ENCODE measurements at places on chromosomes 13 and 19.

DNA sequence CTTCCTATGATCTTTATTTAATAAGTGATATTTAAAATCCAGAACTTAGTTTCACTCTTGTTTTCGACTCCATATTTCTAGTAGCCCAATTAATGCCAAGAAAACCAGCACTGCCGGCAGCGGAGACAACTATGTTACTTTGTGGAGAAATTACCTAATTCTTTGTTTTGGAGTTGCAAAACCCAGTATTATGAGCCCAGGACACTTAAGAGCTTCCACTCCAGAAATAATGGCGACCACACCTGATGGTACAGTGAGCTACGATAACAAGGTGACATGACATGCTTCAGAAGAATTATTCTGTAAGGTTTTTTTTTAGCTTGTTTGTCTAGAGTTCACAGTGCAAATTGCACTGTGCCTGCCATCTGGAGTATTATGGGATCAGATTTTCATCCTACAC is 136.4 kb downstream of the ZAR1L start:
- DNase-seq: no peak

GRCh38 chr19:31140717-31141116 is 208.5 kb downstream of the TSHZ3 start:
- DNase-seq: no peak

- peak; percentile 26 for DNase-seq
Measured at GRCh38 chr19:39679056-39679790, 23.5 kb downstream of the LGALS16 start.

- DNase-seq: no peak
Measured at GRCh38 chr13:101272886-101273285, 143.4 kb downstream of the NALCN start.

- DNase-seq: no peak
Measured at GRCh38 chr19:38213911-38214625, 10.0 kb downstream of the DPF1 start.

- DNase-seq: no peak
Measured at GRCh38 chr19:16197188-16197621, 506 bp upstream of the AP1M1 start.

DNA sequence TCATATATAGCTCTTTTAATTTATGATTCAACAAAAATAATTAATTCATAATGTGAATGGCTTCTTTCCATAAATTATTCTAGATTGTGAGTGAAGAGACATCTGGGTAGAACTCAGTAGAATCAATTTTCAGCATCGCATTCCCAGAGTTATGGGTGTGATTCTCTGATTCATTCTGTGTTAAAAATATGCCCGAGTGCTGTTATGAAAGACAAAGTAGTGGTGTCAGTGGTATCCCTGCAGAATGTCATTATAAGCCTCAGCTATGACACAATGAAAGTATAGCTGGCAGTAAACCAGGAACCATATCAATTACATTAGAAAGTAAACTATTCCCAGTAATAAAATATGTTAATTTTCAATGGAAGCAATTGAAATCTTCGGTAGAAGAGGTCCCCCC is 480.5 kb upstream of the SLITRK1 start:
- no peak for DNase-seq

DNA sequence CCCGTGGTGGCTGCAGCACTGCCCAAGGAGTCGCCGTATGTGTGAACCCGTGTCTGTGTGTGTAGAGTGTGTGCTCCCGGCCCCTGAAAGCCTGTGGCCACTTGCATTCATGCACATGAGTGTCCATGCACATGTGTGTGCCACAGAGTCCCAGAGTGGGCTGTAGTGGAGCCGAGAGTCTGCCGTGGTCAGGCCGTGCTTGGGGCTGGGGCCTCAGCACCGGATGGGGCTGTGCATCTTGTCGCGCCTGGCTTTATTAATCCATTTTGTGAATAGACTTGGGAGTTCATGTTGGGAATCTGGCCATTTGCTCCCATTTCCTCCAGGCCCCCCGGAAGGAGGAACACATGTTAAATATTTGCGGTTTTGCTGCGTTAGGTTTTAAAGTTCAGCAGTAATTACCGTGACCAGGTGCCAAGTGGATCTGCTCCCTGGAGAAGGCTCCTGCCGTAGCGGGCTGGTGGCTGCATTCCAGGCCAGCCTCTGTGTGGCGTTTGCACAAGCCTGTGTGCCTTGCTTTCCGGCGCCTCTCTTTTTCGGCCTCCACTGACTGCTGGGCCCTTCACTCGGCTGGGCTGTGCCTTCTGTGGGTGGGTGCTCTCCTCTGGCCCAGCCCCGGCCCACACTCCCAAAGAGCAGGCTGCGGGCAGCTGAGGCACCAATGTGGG is 69.2 kb upstream of the KCTD15 start:
- no peak for DNase-seq

DNA sequence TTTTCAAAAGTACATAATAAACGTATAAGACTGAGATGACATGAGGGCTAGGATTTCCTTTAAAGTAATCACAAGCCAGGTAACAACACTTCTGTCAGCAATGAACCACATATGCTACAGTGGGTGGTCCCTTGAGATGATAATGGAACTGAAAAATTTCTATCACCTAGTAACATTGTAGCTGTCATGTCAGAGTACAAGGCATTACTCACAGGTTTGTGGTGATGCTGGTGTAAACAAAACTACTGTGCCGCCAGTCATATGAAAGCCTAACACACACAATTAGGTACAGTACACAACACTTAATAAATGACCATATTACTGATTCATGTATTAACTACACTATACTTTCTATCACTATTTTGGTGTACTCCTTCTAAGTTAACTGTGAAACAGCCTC is 36.8 kb downstream of the MIPEP start:
- no peak for DNase-seq

DNA sequence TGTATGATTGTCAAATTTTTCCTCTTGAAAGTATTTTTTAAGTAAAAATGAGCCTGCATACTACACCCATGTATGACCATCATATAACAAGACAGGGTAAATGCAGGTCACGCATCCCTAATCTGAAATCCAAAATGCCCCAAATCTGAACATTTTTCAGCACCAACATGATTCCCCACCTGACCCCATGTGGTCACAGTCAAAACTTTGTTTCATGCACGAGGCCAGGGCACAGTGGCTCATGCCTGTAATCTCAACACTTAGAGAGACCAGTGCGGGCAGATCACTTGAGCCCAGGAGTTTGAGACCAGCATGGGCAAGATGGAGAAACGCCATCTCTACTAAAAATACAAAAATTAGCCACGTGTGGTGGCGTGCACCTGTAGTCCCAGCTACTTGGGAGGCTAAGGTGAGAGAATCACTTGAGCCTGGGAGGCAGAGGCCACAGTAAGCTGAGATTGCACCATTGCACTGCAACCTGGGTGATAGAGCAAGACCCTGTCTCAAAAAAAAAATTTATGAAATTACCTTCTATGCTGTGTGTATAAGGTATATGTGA is 63.7 kb upstream of the NPAS1 start:
- DNase-seq: no peak

- no peak for DNase-seq
Measured at GRCh38 chr13:75959861-75960481, 323.8 kb downstream of the LMO7 start.

GRCh38 chr19:55452749-55453346 is 8.6 kb downstream of the ISOC2 start:
- no peak for DNase-seq

DNA sequence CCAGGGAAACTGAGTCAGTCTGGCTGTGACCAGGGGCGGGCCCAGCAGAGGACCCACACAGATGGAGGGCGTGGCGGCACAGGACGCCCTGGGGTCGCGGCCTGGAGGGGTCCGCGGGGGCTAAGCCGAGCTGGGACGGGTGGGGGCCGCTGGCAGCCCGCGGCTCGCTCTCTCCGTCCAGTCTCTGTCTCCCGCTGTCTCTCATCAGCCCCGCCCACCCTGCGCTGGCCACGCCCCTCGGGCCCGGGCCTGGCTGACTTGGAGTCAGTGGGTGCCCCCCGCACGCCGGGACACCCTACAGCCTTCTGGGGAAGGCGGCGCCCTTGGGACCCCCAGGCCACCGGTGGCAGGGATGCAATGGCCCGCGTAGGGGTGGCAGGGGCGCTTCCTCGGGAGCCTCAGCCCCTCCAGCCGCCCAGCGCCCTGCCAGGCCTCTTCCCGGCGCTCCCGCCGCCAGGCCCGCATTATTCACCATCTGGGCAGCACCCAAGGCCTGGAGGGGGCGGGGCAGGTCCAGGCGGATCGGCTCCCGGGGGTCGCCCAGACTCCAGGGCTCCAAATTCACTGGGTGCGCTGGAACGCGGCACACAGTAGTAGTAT is at the start of gene TBXA2R:
TSS of gene TBXA2R (minus strand) at position 186 of the 600 bp plus-strand sequence. CDS start 6,241 bp downstream, outside the sequence.
- no peak for DNase-seq

DNA sequence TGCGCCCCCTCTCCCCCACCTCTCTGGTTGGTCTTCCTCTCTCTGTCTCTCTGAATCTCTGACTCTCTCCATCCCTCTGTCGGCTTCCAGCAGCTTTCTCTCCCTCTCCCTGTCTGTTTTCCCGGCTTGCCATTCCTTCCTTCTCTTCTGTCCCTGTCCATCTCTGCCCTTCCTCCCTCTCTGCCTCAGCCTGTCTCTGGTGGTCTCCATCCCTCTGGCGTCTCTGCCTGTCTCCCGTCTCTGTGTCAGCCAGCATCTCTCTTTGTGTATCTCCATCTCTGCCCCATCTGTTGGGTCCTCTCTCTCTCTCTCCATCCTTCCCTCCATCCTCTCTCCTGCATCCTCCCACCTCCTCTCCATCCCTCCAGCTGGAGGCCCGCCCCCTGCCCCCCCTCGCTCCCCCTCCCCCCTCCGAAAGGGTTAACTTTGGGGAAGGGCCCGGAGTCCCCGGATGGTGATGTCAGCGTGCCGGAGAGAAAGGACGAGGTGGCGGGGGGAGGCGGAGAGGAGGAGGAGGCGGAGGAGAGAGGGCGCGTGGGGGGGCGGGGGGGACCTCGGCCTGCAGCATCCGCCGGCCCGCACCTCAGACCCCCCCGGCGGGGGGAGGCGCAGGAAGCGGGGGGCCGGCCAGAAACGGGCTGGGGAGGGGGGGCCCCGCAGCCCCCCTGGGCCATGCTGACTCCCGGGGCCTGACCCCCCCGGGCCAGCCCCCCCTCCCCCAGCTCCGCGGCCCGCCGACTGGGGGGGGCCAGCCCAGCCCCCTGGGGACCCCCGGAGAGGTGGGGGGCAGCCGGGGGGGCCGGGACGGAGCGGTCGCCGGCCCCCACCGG is at the start of gene BRSK1:
TSS of gene BRSK1 (plus strand) at position 450 of the 830 bp plus-strand sequence. CDS start 446 bp downstream, outside the sequence.
- DNase-seq: peak; percentile 29

GRCh38 chr13:77196052-77196618 is 130.8 kb downstream of the MYCBP2 start:
- DNase-seq: no peak

- no peak for DNase-seq
Measured at GRCh38 chr13:110680852-110681251, 25.1 kb downstream of the CARS2 start.

DNA sequence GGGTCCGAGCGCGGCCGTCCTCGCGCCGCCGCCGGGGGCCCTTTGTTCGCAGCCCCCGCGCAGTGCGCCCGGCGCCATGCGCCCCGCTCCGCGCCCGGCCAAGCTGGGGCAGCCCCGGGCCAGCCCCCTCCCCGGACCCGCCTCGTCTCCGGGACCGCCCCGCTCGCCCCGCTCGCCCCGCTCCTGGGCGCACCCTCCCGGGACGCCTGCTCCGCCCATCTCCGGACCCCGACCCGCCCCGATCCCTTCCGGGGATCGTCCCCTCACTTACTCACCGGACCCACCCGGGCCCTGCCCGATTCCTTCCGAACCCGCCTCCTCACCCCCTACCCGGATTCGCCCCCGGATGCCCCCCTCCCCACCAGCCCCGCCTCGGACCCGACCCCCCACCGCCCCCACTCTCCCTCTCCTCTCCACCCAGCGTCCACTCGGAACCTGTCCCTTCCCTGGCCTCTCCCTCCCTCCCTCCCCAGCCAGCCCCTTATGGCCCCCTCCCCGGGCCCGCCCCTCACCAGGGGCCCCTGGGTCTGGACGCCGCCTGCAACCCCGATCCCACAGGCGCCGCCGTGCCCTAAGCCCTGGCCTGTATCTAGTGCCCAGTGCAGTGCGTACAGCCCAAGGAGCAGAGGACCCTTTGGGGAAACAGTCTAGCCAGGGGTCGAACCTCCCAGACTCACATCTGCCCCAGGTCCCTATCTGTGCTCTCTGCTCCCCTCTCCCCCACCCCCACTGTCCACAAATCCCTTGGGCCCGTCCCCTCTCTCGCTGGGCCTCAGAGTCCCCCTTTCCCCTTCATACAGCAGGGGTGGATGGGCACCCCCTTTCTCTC is at the start of gene CPAMD8:
TSS of gene CPAMD8 (minus strand) at position 105 of the 829 bp plus-strand sequence. CDS start 168 bp downstream, outside the sequence.
- DNase-seq: no peak

GRCh38 chr13:59120297-59120843 is 1043.4 kb downstream of the DIAPH3 start:
- DNase-seq: no peak
